ENCODE measurements at places on chromosomes 2 and 18.

GRCh38 chr2:223801736-223802135 lies 35.6 kb downstream of the AP1S3 start:
- no peak for DNase-seq

- no peak for DNase-seq
Measured at GRCh38 chr2:195532255-195532627, 124.8 kb upstream of the SLC39A10 start.

- no peak for DNase-seq
Measured at GRCh38 chr18:15165048-15165447, 417.1 kb downstream of the ANKRD30B start.

DNA sequence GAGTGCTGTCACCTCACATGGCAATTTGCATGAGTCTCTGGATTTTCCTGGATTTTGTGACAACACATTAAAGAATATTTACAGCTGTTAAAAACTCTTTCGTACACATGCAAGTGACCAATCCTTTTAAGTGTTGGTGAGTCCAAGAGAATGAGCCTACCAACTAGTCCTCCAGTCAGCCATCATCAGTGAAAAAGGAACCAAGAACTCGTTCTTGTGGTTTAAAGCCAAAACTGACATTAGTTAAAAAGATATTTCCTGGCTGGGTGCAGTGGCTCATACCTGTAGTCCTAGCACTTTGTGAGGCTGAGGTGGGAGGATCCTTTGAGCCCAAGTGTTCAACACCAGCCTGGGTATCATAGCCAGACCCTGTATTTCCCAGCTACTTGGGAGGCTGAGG lies 215.4 kb upstream of the ITGA4 start:
- no peak for DNase-seq

GRCh38 chr2:202122980-202123720 lies 50.1 kb downstream of the KIAA2012 start:
- no peak for DNase-seq

- DNase-seq = no peak
Measured at GRCh38 chr18:76371301-76372203, 123.5 kb downstream of the ZNF516 start.

DNA sequence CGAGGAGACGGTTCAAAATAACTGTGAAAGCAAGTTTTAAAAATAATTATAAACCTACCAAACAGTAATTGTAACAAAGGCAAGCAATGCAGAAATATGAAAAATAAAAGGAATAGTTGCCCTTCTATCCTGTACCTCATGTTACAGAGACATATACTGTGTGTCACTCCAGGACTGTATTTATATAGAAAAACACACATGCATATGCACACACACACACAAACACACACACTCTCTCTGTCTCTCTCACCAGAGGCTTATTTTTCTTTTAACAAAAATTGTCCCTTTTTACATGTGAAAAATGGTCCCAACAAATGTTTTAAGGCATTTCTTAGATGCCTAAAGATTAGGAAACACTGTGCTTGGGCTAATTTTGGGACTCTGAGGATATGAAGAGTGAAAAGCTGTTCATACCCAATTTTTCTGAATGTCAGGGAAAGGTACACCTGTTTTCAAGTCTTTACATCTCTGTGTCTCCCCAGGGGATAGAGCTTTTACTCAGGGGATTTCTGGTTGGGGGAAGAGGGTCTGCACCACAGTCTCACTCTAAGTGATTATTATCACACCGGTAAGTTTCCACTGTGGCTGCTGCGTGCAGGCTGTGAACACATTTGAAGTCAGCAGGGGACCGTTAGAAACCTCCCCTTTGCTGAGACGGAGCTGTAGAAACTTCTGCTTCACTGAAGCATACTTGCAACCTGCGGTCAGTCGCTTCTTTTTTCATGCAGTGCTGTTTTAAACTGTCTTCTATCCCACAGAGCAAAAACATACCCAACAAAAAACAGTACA lies 51.4 kb upstream of the SPAG16 start:
- no peak for DNase-seq

All from HTR-8/SVneo (cell line).